ENCODE measurements at places on chromosomes 4 and X.

GRCh38 chr4:106615410-106615945, 246.9 kb upstream of the GIMD1 start:
- no peak for DNase-seq

DNA sequence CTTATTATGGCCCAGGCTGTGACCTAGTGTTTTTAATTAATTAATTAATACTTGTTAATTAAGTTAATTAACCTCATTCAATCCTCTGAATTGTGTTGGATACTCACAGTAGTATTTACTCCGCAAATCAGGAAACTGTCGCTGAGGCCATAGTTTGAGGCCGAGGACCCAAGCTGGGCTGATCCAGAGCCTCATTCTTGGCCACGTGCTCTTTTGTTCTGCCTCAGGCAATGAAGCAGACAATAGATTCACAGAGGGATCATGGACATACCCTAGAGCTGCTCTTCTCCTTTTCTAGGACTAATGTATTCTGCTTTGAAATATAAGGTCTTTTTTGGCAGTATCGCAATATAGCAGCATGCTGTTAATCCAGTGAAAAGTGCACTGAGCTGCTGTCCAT, 24.0 kb upstream of the SNCA start:
- no peak for DNase-seq

- no peak for DNase-seq
These were observed 1.0 kb downstream of the IDUA start for GRCh38 chr4:987624-988513.

DNA sequence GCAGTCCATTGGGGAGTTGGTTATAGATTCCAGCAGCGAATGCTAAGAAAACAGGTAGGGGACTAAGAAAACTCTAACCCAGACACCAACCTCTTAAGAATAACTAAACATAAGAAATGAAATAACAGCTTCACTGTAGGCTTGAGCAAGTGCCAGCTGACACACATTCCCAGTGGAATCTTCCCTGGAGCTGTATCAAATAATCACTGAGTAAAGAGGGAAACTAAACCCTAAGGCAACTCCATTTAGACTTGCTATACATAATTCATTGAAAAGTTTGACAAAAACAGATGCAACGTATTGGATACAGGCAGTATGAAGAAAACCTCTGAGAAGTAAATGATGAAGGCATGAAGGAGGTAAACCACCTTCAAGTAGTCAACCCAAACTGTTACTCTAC, 293.5 kb downstream of the OPHN1 start:
- no peak for DNase-seq

- DNase-seq = no peak
These were observed 28.6 kb downstream of the BEX3 start for GRCh38 chrX:103405009-103405333.

- no peak for DNase-seq
These were observed 1522.8 kb upstream of the PABPC4L start for GRCh38 chr4:135724421-135724820.

DNA sequence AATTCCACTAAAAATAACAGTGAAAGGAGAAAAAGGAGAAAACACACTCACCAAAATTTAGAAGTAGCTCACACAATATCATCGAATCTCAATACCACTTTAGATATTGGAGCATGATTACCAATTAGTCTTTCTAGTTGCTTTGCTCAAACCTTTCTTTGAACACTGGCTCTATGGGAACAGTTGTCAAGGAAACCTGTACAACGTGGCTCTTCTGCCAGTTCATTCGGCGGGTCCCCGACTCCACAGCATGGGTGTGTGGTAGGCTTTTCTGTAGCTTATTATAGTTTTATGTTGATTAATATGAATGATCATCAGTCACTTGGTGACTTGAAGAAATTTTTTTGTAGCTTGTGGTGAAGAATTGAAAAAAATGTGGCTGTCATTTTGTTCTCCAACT, 50.2 kb upstream of the TMEM150C start:
- DNase-seq = no peak

DNA sequence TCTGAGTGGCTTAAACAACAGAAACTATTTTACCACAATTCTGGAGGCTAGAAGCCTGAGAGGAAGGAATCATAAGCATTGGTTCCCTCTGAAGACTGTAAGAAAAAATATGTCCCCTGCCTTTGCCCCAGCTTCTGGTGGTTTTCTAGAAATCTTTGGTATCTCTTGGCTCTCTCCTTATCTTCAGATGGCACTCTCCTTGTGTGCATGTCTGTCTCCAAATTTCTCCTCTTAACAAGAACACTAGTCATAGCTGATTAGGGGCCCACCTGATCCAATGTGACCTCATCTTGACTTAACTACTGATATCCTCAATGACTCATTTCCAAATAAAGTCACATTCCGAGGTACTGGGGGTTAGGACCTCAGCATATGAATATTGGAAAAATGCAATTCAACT, 635.0 kb upstream of the NR3C2 start:
- DNase-seq = peak; percentile 13

GRCh38 chr4:86942185-86942666, 7.4 kb downstream of the AFF1 start:
- no peak for DNase-seq

GRCh38 chrX:1914606-1915365, 299.9 kb downstream of the ASMT start:
- DNase-seq = no peak

DNA sequence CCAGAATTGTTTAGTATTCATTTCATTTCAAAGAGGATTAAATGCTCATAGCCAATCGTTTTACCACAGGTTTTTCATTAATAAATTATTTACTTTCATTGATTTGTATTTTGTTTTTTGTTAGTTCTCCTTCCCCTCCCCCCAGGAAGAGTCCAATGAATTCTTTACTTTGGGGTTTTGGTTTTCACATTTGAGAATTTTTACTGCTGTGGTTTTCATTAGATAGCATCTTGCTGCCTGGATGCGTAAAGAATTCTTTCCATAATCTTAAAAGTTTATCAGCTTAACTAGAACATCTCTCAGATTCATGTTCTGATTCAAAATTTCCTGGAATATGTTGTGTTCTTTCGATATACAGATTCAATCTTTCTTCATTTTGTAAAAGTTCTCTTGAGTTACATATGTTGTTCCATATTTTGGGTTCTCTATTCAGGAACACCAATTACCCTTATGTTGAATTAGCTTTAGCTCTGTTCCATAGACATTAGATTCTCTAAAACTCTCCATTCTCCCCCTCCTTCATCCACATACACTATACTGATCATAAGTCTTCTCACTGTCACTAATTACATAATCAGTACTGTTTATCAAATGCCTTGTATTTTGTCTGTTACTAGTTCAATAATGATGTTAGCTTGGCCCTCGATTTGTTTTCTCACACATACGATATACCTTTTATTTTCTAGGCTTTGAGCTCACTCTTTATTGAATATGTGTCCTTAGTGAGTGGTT, 184.4 kb downstream of the CAMK2D start:
- DNase-seq = peak; percentile 28

- peak; percentile 69 for DNase-seq
These were observed 105.8 kb downstream of the RNF150 start for GRCh38 chr4:141027421-141027820.

GRCh38 chr4:108334031-108334430, 165.3 kb upstream of the LEF1 start:
- no peak for DNase-seq

GRCh38 chr4:157572951-157573350, 352.4 kb downstream of the GRIA2 start:
- no peak for DNase-seq

- DNase-seq = no peak
These were observed 399.7 kb downstream of the PABPC4L start for GRCh38 chr4:133801883-133802282.

DNA sequence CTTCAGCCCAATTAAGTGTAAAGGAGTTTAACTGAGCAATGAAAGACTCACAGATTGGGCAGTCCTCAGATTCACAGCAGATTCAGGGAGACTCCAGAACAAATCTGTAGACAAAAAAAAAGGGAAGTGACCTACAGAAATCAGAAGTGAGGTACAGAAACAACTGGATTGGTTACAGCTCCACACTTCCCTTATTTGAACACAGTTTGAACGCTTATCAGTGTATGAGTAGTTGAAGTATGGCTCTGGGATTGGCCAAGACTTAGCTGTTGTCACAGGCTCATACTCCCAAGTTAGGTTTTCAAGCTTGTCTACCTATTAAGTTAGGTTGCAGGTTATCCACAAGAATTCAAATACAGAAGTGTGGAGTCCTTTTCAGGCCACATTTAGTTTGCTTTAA, 112.4 kb upstream of the ELOVL6 start:
- no peak for DNase-seq

- no peak for DNase-seq
These were observed 29.2 kb downstream of the NKX1-1 start for GRCh38 chr4:1376841-1377605.

- no peak for DNase-seq
These were observed 939.7 kb upstream of the LCORL start for GRCh38 chr4:18961266-18961665.

DNA sequence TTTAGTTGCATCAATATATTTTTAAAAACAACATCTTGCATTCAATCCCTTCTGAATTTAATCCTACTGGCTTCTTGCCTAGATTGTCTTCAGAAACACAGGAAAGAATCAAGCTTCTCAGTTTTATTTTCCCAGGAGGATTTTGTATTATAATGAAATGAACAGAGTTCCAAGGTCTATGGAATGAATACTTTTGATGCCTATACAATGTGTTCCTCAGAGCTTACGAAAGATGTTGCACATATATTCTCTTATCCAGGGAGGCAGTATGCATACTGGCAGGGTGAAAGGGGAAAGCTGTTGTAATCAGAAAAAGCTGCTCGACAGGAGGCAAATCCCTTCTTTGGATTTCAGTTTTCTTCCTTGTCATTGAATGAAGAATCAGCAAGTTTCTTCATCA, 8.8 kb downstream of the TMPRSS11D start:
- DNase-seq = peak; percentile 63

DNA sequence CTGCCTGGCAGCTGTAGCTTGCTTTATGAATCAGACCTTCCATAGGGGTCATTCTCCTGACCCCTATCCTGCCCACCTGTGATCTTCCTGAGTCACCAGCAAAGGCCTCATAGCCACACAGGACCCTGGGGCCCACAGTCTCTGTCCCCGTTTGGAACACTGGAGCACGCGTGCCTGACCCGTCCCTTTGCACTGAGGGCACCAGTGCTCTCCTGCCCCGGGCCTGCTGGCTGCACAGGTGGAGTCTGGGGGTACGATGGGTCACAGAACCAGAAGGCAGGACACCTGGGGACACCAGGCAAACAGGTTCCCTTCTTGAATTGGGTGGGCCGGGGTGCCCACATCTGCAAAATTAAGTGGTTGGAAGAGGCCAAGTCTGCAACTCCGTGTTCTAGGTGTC, 97.2 kb downstream of the CPZ start:
- no peak for DNase-seq

DNA sequence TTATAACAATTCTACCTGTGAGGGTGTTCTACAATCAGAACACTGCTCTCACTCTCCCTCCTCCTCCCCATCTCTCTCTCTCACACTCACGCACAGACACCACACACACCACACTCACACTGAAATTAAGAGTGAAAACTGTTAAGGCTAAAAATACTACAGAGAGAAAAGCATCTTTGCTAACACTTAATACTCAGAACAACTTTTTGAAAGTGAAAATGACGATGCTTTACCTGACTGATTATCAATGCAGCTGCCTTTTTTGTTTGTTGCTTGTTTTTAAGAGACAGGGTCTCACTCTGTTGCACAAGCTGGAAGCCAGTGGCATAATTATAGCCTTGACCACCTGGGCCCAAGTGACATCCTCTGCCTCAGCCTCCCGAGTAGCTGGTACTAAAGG, 222.4 kb downstream of the APBB2 start:
- no peak for DNase-seq

- DNase-seq = no peak
These were observed 59.4 kb upstream of the PPP4R3C start for GRCh38 chrX:27522500-27522899.

DNA sequence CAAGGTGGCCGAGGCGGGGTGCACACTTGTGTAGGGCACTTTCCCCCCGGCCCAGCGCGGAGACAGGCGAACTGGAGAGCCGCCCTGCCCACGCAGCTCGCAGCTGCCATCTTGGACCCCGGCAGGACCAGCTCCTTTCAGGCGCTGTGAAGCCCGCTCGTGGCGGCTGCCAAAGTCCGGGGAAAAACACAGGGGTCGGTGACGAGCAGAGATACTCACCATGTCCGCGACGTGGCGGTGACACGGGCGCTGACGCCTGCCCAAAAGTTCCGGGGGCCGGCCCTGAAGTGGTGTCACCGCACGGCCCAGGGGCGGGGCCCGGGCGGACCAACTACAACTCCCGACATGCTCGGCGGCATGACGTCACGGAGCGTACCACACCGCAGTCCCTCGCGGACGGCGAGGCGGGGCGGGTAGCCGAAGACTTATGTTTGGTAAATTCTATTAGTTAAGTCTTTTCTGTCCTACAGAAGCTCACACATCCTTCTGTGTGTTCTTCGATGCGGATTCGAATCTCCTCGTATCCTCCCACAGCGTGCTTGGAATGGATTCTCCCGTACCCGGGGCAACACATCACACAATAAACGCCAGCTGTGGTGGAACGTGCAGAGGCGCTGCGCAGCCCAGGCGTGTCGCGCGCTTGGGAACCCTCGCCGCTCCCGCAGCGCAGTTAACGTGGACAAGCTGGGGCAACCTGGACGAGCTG, at the start of gene UFSP2:
TSS of gene UFSP2 (minus strand) at position 318 of the 706 bp plus-strand sequence. CDS start at position 222, 96 bp downstream.
- peak; percentile 85 for DNase-seq

DNA sequence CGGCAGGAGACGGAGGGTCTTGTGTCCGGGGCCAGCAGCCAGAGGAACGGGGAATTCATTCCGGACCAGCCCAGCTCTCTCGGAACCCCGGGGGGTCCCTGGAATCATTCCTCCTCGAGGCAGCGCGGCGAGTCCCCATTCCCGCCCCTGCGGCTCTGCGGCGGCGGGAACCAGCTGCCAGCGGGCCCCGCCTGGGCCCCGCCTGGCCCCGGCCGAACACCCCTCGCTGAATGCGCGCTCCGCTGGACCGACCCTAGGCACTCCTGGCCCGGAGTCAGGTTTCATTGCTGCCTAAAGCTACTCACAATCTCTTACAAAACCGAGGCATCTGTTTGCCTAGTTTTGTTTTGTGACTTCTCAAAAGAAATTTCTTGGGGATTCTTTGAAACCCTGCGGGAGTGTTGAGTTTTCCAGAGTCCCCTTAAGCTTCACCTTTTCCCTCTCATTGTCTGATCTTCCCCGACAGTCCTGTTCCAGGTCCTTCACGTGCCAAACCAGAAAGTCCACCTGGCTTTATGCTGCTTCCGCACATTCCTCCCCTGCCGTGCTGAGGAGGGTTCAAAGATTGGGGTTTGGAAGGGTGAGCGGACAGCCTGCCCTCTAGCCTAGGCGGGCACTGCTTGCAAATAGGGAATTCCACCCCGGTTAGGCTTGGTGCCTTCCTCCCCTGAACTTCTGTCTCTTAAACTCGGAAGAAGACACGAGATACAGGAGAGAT, 789 bp downstream of the ARHGAP10 start:
- DNase-seq = peak; percentile 40
